Dermis microvascular lymphatic vessel endothelial cell (primary cell): ENCODE measurements at places on chromosomes 5 and 9.

GRCh38 chr5:176570044-176570443 lies 20.9 kb downstream of the CDHR2 start:
- peak; percentile 24 for DNase-seq

DNA sequence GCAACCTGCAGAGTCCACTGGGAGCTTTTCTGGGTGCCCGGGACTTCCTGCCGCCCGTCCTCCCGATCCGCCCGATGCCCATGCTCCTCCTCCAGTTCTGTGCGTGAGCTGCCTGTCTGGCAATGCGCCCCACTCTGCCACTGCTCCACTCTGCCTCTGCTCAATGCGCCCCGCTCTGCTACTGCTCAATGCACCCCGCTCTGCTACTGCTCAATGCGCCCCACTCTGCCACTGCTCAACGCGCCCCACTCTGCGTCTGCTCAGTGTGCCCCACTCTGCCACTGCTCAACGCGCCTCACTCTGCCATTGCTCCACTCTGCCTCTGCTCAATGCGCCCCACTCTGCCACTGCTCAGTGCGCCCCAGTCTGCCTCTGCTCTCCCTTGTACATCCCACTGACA lies 436.0 kb downstream of the NR2F1-AS1 start:
- no peak for DNase-seq

DNA sequence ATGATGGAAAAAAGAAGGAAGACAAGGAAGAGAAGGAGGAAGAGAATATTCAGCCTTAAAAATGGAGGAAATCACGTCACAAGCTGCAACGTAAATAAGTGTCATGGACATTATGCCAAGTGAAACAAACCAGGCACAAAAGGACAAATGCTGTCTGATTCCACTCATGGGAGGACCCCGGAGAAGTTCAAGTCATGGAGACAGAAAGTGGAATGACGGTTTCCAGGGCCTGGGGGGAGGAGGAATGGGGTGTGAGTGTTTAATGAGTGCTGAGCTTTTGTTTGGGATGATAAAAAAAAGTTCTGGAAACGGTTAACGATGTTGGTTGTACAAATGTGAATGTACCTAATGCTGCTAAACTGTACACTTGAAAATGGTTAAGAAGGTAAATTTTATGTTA lies 439.5 kb downstream of the GADD45G start:
- peak; percentile 1 for DNase-seq

DNA sequence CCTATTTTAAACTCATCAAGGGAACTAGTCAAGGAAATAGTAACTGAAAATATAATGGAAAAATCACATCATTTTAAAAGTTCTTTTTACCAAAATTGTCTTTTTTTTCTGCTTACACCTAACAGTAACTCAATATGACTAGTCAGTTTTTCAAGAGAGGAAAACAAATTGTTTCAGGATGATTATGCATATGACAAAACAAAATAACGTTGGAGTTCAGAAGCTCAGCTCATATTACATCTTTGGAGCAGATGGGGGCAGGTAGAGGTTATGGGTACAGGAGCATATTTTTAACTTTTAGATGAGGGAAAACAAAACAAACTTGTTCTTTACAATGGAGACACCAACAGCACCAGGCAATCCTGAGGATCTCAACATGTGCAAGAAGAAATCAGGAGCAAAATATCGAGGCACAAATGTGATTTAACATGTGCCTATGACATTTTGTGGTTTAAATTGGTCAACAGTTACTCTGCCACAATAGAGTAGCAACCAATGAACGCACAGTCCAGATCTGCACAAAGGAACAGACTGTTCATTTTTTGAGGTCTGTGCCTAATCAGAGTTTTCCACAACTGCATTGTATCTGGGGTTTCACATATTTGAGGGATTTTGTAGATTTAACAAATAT lies 659.0 kb downstream of the ANXA1 start:
- DNase-seq = no peak

DNA sequence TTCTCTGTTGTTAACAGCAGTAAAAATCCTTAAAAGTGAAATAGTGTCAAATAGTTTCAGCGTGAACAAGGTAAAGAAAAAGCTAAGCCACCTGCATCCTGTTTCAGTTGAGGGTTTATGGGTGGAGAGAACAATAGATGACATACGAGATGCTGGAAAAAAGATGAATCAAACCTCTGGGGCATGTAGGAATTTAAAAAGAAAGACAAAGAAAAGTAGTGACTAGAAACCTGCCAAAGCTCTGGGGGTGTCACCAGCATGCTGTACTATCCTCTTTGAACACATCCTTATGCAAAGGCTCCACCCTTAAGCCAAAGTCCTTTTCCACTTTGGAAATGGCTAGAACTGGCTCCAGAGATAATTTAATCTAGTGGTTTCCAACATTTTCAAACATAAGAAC lies 22.2 kb downstream of the SCAI start:
- DNase-seq = peak; percentile 71

- DNase-seq = no peak
Observed at GRCh38 chr9:93259490-93260262, 75.7 kb downstream of the WNK2 start.

DNA sequence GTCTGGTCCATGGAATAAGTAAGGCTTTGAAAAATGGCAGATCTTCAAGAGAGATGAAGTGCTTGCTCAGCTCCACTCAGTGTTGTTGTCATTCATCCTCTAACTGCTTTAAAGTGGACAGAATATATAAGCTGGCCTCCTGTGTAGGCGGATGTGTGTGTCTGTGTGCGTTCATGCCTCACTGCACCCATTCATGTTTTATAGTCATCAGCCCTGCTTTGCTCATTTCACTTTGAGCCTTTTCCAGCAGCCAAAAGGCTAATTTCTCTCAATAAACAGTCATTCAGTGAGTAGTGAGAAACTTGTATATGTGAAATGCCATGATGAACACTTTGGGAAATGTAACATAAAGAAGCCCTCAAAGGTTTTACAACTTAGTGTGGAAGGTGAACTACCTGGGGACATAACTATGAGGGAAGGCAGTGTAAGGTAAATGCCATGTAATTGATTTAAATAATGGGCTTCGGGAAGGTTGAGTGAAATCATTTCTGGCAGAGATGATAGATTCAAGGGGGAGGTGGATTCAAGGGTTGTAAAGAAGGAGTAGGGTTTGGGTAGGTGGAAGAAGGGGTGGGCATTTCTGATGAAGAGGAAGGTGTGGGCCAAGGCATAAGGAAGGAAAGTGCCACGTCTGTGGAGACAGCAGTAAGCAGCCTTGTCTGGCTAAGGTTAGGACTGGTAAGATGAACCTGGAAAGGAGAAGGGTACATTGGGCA lies 15.7 kb downstream of the TTC23L start:
- no peak for DNase-seq

DNA sequence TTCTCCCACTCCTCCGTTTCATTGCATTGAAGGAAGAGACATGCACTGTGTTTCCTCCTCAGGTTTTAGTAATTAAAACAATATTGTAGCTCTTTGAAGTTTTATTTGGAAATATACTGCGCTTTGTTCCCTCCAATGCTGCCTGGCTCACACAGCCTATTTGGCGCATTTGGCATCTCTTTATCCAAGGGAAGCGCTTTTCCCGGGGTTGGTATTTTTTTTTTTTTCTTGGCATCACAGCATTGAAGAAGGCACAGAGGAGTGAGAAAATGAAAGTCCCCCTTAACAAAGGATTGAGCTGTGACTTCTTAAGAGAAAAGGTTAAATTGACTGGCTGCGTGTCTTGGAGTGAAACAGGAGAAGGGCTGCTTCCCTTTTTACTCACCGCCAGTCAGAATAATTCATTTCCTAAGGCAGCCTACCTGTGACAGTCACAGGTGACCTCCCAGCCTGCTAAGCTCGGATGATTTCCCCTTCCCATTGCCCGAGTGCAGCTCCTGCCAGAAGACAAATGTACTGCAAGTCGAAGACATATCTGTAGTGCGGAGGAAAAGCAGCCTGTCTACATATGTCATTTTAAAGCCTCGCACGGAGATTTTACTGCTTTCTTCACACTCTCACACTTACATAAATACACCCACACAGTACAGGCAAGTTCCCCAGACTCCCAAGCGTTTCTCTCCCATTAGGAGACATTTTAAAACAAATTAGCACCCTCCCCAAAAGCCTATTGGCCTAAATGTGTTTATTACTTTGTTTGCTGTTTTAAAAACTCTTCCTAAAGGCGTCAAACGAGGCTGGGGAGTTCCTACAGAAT lies 665.5 kb upstream of the ZNF608 start:
- no peak for DNase-seq

DNA sequence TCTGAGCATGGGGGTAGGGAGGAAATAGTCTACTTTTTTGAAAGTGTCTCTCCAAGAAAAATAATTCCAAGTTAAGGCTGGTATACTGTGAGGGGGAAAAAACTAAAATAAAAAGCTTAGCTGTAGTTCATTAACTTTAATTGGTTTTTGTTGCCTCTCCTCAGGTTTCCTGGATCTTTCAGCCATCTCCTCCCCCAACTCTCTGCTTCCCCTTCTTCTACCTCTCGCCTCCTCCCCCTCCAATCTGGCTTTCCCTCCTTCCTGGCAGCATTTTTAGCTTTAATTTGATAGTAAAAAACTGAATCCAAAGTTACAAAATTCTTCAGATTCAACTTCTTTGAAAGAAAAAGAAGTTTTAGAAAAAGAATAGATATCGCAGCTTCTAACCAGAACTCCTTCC lies 462.6 kb downstream of the CETN3 start:
- no peak for DNase-seq

DNA sequence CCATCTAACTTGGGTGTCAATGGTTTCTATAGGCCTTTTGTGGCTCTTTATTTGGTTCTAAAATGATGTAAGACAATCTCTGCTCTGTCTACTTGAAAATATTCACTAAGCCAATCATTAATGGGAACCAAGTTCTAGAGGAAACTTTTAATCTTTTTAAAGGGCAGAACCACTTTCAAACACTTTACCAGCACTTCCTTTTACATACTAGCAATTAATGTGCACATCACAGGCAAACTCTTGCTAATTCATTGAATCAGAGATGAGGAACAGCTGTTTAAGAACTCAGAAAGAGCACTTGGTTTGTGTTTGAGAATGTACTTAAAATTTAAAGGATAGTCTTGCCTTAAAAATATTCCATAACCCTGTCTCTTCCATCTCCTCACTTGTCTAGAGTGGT lies 83.4 kb downstream of the PAPPA start:
- DNase-seq = no peak

GRCh38 chr5:126366199-126366560 lies 57.0 kb upstream of the GRAMD2B start:
- no peak for DNase-seq

DNA sequence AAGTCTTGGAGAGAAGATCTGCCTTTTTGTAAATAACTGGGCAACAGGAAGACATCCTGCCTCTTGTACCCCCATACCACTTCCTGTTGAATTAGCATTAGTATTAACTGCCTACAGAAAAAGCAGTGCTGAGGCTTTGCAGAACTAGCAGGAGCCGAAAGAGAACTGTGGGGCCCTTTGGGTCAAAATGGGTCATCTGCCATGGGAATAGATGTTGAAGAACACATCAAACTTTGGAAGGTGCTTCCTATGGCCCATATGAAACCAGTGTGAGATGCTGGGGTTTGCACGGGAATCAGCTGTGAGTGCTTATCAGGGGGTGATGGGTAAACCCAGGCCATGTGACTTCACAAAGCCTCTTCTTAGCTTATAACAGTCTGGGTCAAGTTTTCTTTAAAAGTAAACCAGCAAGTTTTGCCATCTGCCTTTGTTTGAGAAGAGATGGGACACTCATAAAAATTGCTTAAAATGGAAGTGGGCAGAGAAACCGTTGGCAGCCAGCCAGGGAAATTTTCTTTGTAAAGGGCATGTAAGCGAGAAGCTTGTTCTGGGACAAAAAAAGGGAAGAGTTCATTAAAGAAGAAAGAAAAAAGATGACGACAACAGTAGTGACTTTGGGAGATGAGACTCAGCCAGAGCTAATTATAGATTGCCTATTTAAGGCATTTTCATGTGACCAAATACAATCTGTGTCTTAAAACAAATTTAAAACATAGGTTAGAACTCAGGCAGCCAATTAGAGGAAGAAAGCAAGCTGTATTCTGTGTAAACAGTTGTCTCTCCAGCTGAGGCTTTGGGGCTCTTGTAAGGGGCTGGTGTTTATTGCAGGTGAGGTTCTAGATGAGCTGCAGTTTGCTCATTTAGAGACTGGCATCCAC lies 4.4 kb downstream of the SLC25A25 start:
- DNase-seq = peak; percentile 76

GRCh38 chr5:172626031-172626581 lies 15.0 kb upstream of the NEURL1B start:
- no peak for DNase-seq

- DNase-seq = no peak
Observed at GRCh38 chr9:127132375-127132774, 9.9 kb upstream of the ANGPTL2 start.

DNA sequence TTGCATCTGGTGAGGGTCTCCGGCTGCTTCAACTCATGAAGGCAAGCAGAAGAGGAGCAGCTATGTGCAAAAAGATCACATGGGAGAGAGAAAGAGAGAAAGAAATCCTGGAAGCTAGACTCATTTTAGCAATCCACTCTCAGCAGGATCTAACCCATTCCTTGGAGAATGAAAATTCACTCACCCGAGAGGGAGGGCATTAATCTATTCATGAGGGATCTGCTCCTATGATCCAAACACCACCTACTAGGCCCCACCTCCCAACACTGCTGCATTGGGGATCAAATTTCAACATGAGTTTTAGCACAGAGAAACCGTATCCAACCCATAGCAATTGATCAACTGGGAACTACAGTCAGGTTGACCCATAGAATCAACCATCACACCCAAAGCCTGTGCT lies 98.1 kb upstream of the SV2C start:
- no peak for DNase-seq

- no peak for DNase-seq
Observed at GRCh38 chr9:134515026-134515821, 126.4 kb upstream of the COL5A1 start.

- DNase-seq = peak; percentile 36
Observed at GRCh38 chr9:34809504-34810186, 99.7 kb upstream of the CCL21 start.

DNA sequence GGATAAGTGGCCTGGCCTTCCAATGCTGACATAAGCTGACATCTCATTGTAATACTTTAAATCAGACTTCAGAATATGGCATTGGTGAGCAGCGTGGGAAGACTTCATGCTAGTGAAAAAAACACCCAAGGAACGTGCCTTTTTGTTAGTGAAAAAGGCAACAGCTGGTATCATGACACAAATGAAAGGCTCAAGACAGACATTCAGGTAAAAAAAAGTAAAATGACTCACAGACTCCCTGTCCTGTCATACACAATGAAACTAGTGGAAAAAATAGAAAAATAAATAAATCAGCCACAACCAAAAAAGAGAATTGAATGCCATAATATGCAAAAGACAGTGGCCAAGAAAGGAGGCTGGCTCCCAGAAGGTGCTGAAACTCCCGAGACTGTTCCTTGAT lies 24.4 kb upstream of the PPP1R2B start:
- DNase-seq = no peak

- DNase-seq = no peak
Observed at GRCh38 chr5:52809884-52810283, 22.2 kb downstream of the ITGA1 start.
